HCT116 (cell line): ENCODE measurements at places on chromosomes 16 and 17. TPM values are rescaled to one million over a fixed set of nuclear protein-coding genes. Genes with fewer than 3 reads are reported as not detected.

DNA sequence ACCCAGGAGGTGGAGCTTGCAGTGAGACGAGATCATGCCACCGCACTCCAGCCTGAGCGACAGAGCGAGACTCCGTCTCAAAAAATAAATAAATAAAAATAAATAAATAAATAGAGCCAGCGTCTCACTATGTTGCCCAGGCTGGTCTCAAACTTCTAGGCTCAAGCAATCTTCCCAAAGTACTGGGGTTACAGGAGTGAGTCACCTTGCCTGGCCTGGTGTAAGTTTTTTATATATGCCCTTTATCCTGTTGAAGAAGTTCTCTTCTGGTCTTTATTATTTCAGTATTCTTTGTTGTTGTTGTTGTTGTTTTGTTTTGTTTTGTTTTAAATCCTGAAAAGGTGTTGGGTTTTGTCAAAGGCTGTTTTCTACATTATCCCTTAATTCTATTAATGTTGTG is 30.1 kb upstream of the ABCC1 start:
- no peak overlapping the region for H3K27ac ChIP-seq
- no peaks in the 10 kb centered on the region for H3K36me3 ChIP-seq
- H3K27me3 ChIP-seq, result no peaks in the 10 kb centered on the region

DNA sequence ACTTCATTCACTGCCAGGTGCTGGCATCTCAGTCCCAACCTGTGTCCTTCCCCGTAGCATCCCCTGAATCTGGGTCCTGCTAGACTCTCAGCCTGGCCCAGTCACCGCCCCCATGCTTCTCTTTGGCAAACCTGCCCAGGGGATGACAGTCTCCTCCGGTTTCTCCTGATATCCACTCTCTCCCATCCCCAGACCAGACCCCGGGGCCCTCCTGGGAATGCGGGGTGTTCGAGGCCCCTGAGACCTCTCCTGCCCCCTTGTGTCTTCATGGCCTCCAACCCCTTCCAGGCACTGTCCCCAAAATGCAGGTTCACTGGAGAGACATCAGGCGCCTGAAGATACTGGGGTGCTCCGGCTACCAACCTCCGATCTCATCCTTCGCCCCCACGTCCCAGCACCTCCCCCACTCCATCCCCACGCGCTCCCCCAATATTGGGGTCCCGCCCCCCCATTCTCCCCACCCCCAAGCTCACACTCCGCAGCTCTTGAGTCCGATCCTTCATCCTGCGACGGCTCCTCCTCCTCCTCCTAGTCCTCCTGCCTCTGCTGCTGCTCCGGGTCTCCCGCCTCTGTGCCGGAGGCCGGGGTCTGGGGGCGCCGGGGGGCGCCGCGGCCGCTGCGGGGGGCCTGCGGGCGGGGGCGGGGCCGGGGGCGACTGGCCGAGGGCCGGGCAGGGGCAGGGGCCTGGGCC is 399 bp downstream of the STX1B start:
- peaks cover 7% of the 10 kb centered on the region; the same call in 1 of the 2 replicates for H3K27me3 ChIP-seq
- DNase-seq, result no peak
- H3K36me3 ChIP-seq, result no peaks in the 10 kb centered on the region
- no peaks in the 10 kb centered on the region for H3K4me1 ChIP-seq
- H3K27ac ChIP-seq, result no peak overlapping the region

- H3K4me1 ChIP-seq, result no peaks in the 10 kb centered on the region
- DNase-seq, result no peak
These were observed 408.4 kb upstream of the CDH5 start for GRCh38 chr16:65958086-65958485.

DNA sequence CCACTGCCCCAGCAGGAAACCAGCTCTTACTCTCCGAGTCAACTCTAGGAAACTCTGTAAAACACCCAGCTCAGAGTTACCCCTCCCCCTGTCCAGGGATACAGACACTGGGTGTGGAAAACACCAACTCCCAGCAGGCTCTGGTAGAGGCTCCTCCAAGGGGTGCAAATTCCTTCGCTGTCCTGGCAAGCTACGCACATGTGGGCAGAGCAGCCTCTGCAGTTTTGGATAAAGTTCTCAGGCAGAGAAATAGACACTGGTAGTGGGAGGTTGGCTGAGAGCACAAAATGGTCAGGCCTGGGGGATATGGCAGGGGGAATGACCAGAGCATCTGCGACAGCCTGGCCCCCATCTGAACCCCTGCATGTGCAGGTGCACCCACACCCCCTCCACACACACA is 146.9 kb upstream of the SDK2 start:
- no peak for DNase-seq
- no peak overlapping the region for H3K4me3 ChIP-seq
- peaks cover 64% of the 10 kb centered on the region for H3K27me3 ChIP-seq
- no peaks in the 10 kb centered on the region for H3K36me3 ChIP-seq
- H3K4me1 ChIP-seq, result no peaks in the 10 kb centered on the region

DNA sequence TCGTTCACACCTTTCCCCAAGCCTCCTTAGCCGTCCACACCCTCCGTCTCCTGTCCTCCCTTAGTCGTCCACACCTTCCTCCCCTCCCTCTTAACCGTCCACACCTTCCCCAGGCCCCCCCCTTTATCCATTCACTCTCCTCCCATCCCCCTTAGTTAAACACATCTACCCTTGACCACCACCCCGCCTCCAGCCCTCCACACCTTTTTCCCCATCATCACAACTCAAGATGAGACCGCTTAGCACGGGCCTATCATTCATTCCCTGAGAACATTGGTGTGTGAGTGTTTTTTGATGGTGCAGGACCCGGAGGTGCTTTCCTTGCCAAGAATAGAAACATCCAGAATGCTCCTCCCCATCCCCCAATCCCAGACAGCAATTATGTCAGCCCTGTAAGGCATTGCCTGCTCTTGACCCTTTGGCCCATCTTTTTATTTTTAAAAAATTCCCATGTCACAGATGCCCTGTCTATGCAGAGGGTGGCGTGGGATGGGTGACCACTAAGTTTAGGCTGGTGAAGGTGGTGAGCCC is 1.4 kb downstream of the TENT4B start:
- H3K27me3 ChIP-seq, result no peaks in the 10 kb centered on the region
- DNase-seq, result no peak
- peak overlapping the region; percentile 66; the same call in 1 of the 2 replicates for H3K27ac ChIP-seq
- no peaks in the 10 kb centered on the region; the same call in 1 of the 2 replicates for H3K36me3 ChIP-seq
- peaks cover 15% of the 10 kb centered on the region for H3K4me1 ChIP-seq

DNA sequence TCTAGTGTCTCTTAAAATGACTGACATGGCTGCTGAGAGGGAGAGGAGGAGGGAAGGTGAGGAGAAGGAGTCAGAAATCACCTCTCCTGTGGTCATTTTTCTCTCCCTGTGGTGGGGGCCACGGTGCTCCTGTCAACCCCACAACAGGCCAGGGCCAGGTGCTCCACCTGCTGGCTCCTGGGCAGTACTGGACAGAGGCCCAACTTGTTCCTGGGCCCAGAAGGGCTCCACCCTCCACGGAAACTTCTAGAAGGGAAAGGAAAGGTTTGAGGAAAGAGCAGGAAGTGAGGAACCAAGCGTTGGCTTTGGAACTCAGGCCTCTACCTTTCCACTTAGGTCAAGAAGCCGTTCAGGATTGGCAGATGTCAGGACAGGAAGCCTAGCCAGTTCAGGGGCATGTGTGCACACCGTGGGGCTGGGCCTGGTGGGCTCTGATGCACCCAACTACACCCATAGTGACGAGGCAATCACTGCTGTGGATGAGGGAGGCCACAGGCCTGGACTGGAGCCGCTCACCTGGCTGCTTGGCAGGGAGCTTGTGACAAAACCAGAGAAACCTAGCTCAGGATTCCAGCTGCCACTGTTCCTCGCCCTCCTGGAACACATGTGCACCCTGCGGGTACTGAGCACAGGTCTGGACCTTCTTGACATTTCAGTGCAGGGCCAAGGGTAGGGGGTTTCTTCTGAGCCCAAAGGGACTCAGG is 36.1 kb downstream of the WNT3 start:
- DNase-seq, result no peak
- H3K27me3 ChIP-seq, result no peaks in the 10 kb centered on the region
- no peaks in the 10 kb centered on the region for H3K4me1 ChIP-seq

DNA sequence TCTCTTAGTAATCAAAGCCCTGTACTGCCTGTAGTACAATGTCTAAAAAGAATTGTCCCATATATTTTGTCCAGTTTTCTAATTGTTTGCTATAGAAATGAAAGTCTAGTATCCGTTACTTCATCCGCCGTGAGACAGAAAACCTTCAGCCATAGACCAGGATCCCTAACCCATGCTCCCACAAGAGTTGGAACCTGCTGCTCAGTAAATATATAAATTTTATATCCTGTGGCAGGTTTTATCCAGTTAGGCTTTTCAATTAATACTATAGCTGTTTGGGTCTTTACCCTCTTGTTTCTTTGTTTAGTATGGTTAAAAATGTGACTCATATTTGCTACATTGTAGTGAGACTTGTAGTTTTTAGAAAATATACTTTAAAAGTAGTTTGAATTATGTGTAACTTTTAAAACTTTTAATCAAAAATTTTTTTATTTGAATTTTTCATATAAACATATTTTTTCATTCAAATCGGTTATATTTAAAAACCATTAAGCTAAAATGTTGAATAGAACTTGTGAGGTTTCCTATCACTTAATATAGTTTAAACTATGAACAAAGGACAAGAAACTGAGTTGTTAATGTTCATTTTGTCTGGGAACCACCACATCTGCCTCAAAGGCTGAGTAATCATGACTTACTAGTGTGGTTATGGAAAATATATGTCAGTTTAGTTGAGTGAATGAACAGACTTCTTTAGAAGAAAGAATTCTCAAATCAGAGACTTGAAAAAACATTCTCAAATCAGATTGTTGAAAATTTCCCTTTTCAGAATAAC is 54.8 kb downstream of the VMP1 start:
- no peaks in the 10 kb centered on the region for H3K27me3 ChIP-seq
- H3K36me3 ChIP-seq, result peaks cover 39% of the 10 kb centered on the region
- DNase-seq, result peak; percentile 75
- H3K4me3 ChIP-seq, result no peak overlapping the region
- H3K4me1 ChIP-seq, result peaks cover 71% of the 10 kb centered on the region
- peak overlapping the region; percentile 84 for H3K27ac ChIP-seq

DNA sequence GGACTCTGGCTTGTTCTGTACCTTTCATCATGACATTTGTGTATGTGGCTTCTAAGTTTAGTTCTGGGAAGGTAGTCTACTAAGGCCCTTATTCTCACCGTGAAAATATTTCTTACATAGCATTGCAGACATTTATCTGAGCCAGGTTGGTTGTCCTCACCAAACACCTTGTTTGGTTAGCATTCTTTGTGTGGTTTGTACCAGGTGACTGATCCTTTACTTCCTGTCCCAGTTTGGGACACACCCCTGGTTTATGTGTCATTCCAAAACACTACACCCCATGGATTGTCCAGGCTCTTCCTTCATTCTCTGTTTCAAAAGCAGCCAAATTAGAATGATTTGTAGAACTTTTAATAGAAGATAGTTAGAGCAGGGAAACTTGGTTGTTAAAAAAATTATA is 23.2 kb upstream of the DUSP14 start:
- no peaks in the 10 kb centered on the region for H3K27me3 ChIP-seq
- peaks cover 18% of the 10 kb centered on the region for H3K36me3 ChIP-seq
- 0 out of 2 replicates have a peak, but pooled peaks cover 2% of the 10 kb centered on the region for H3K4me1 ChIP-seq

DNA sequence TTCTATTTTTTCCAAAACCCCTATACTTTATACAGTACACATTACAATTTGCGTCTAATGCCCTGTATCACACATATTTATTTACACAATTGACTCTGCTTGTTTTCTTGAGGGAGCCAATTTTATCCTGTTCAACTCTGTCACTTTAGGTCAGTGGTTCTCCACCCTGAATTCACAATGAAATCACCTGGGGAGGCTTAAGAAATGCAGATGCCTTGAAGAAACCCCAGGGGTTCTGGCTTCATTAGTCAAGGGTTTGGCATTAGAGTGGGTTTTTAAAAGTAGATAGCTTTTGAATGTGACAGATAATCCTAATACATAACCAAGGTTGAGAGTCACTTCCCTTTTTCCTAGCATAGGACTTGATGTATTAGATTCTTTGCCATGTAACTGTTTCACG is 398.6 kb upstream of the ERCC4 start:
- no peak overlapping the region for H3K27ac ChIP-seq
- no peak for DNase-seq
- no peaks in the 10 kb centered on the region for H3K27me3 ChIP-seq
- H3K4me3 ChIP-seq, result no peak overlapping the region
- no peaks in the 10 kb centered on the region for H3K4me1 ChIP-seq

- DNase-seq, result no peak
- 0 out of 2 replicates have a peak overlapping the region, but pooled peaks have one; percentile 93 for H3K27ac ChIP-seq
- H3K4me1 ChIP-seq, result peaks cover 68% of the 10 kb centered on the region
These were observed 6.9 kb upstream of the ITGA3 start for GRCh38 chr17:50048988-50049387.

DNA sequence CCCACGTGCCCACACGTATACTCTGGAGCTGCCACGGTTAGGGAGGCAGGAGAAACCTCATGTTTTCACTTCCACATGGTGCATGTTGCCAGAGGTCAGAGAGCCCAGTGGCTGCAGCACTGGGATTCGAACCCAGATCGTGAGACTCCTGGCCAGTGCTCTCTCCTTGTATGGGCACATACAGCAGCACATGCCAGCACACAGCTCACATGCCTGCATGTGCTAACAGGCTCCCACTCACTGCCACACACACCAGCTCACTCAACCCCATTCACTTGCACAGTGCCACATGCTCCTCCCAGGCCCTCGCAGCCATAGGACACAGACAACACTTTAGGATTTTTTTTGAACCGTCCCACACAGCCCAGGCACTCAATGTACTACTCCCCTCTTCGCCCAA is 49.5 kb upstream of the MRPS23 start:
- no peak overlapping the region for H3K4me3 ChIP-seq
- peaks cover 81% of the 10 kb centered on the region for H3K4me1 ChIP-seq
- H3K27me3 ChIP-seq, result no peaks in the 10 kb centered on the region
- no peaks in the 10 kb centered on the region for H3K36me3 ChIP-seq
- no peak for DNase-seq

- no peak overlapping the region for H3K4me3 ChIP-seq
- H3K27ac ChIP-seq, result no peak overlapping the region
- no peaks in the 10 kb centered on the region for H3K27me3 ChIP-seq
These were observed 61.5 kb upstream of the BCAR1 start for GRCh38 chr16:75312875-75313274.

DNA sequence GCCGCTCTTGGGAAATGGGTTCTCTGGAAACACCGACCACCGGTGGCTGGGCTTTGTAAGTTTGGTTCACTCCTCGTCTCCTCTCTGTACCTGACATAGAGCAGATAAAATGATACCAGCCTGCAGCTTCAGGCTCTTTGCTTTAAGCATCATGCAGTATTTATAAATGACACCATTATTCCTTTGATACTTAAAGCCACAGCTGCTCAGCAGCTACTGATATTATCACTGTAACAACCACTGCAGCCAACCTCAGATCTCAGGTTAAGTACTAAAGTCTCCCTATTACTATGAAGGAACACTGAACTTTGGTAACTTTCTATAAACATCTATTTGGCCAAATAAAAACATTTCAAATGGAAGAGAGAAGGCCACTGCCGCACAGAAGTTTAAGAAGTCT is 34.6 kb downstream of the PDIA2 start:
- DNase-seq, result no peak
- no peak overlapping the region for H3K4me3 ChIP-seq
- H3K36me3 ChIP-seq, result no peaks in the 10 kb centered on the region
- no peaks in the 10 kb centered on the region for H3K27me3 ChIP-seq
- no peak overlapping the region for H3K27ac ChIP-seq

TOM1L1 gene
- total RNA-seq, result 70.8 TPM

ITGB3 gene
- not detected for total RNA-seq

MEIOC gene
- total RNA-seq, result not detected

PPP1R27 gene
- not detected for total RNA-seq

ABI3 gene
- total RNA-seq, result 0.12 TPM
